ENCODE measurements at places on chromosomes 1 and 21.
A peak's percentile ranks its signal among the peaks of the same experiment; 100 is the strongest.

DNA sequence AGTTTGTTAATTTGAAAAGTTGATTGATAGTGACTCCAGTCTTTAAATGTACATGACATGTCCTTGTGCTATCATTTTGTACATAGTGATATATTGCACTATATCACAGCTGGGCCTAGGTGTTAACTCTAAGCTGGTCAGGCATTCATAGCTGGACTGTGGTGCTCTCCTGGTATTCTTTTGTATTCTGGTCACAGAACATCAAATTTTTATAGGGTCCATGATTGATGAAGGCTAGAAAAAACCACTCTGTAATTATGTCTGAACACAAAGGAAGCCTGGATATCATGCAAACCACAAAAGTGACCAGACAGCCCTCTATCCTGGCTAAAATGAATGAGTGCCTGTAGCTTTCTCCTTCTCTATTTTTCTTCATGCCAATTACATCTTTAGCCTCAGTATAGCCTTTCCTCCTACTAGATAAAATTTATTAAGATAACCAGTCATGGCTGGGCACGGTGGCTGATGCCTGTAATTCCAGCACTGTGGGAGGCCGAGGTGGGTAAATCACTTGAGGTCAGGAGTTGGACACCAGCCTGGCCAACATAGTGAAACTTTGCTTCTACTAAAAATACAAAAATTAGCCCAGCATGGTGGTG is 134.9 kb upstream of the B3GALT2 start:
- no peak for DNase-seq

GRCh38 chr1:113390871-113391648 is 745 bp downstream of the MAGI3 start:
- DNase-seq = peak; percentile 52

DNA sequence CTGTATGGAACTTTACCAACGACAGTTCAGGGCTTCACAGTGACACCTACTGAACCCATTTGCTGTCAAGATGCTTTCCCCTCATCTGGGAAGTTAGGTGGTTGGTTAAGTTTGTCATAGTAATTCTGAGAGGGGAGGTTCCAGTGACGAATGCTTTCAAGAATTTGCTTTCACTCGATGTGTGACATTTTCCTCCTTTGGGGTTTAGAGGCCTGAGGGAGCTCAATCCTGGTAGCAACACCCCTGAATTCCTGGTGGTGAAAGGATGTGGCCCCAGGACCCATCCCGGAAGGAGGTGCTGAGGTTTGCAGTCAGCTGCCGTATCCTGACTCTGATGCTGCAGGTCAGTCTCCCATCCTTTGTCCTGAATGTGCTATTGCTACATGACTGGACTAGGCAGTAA is 2.8 kb downstream of the PIGV start:
- DNase-seq = peak; percentile 31

DNA sequence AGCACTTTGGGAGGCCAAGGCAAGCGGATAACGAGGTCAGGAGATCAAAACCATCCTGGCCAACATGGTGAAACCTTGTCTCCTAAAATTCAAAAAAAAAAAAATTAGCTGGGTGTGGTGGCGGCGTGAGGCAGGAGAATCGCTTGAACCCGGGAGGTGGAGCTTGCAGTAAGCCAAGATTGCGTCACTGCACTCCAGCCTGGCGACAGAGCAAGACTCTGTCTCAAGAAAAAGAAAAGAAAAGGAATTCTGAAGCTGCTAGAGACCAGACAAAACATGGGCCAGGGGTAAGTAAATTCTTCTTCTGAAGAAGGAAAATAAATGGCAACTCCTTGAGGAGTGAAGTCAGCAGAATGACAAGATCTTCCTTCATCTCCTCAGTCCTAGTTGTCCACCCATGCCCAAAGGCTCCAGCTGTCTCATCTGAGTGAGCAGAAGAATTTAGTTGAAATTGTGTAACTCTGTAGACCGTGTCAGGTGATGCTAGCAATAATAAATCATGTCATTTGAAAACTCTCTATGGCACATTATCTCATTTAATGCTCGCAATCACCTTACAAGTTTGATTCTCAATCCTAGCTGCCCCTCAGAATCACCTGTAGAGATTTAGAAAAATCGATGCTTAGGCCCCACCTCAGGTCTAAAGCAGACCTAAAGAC is 14.3 kb downstream of the PDZK1 start:
- no peak for DNase-seq

- DNase-seq = peak; percentile 60
Measured at GRCh38 chr1:1058921-1059493, 15.1 kb downstream of the RNF223 start.

DNA sequence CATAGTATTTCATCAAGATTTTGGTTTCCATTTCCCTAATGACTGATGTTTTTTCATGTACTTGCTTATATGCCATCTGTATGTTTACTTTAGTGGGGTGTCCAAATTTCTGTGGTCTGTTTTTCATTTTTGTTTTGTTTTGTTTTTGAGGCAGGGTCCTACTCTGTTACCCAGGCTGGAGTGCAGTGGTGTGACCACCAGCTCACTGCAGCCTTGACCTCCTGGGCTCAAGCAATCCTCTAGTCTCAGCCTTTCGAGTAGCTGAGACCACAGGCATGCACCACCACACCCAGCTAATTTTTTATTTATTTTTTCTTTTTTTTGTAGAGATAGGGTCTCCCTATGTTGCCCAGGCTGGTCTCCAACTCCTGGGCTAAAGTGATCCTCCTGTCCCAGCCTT is 378.0 kb upstream of the VAMP3 start:
- no peak for DNase-seq

- no peak for DNase-seq
Measured at GRCh38 chr1:5333291-5333690, 658.9 kb downstream of the NPHP4 start.

- DNase-seq = no peak
Measured at GRCh38 chr1:175757381-175758015, 14.1 kb upstream of the TNR start.

DNA sequence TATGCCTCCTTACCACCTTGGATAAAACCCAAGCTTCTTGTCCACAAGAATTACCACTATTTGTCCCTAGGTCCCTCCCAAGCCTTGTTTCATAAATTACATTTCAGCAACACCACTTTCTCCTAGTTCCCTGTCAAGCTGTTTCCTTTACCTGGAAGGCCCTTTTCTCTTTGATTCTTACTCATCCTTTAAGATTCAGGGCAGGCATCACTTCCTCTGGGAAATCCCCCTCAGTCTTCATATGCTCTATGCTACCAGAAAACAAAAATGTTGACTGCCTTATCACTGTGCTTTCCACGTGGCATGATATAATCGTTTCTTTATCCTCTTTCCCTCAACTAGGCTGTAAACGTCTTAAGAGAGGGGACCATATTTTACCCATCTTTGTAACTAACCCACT is 102.7 kb downstream of the LYST start:
- no peak for DNase-seq

DNA sequence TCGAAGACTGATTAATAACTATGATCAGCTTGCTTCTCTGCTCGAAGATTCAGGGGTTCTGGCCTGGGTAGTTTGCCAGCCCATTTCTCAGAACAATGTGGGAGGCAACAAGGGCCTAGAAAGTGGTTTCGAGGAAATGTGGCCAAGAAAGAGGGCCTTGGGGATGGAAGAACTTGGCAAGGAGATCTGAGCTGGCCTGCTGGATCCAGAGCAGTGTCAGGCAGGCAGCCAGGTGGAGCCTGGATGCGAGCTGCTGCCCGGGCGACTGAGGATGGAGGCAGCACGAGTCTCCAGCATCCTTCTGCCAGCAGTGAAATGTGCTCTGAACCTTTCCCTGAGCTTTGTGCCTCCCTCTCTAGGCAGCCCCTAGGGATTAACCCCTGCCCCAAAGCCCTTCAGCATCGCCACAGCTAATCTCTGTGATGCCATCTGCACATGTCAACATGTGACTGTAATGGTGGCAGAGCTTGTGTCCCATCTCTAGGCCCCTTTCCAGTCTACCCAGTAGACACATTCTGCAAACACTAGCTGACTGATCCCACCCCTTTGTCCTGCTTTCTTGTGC is 61.0 kb upstream of the NEK2 start:
- DNase-seq = no peak

DNA sequence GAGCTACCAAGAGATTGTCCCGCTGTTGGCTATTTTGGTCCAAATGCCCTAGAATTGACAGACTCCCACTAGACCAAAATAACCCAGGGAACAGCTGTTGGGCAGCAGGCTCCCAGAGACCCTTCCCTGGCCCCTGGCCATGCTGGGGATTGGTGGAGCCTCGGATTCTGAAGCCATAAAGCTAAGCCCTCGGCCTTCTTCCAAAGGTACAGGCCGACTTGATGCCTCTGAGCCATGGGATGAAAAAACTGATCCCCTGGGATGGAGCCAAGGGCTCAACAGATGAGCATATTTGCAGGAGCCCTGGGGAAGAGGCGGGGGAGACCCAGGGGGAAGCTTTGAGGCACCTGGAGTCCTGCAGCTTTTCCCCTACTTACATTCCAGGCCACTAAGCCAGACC is 1.0 kb upstream of the LRRC38 start:
- no peak for DNase-seq

DNA sequence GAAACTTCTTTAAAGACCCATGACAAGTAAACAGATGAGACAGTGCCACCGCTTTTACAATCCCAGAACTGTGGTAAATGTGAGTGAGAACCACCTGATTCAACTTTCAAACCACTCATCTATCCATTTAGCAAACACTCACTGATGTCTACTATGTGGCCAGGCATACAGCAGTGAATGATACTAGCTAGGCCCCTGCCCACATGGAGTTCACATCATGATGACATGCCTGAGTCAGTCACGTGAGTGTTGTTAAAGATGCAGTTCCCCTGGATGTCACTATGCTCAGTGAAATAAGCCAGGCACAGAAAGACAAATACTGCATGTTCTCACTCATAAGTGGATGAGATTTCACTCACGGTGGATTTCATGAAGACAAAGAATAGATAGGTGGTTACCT is 28.4 kb downstream of the STX6 start:
- DNase-seq = no peak

DNA sequence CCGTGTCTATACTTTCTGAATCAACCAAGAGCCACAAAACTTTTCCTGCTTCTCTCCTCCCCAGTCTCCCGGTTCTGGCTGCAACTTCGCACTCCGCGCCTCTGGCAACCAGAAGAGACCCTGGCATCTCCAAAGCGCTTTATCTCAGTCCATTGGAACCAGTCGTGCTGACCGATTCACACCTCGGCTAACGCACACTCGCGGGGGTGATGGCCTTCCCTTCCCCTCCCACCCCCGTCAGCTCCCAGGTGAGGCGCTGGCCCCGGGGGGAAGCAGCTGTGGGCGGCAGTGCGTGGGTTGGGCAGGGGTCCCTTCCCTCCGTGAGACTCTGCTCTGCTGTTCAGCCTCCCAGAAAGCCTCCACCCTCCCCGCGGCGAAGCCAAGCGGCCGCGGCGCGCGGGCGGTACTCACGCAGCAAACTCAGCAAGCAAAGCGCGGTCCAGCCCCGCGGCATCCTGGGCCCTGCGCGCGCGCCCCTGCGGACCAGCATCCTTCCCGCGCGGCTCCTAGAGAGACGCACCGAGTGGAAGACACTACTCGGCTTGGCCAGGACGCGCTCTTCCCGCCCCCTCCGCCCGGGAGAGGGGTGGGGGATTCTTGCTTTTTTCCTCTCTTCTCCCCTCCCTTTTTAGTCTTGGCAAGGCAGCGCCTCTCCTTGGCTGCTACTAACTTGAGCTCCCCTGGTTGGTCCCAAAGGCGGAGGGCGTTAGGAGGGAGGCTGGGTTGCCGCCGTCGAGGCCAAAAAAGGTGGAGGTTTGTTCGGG is at the start of gene CD34:
TSS of gene CD34 (minus strand) at position 535 of the 764 bp plus-strand sequence. CDS start at position 490, 45 bp downstream.
- peak; percentile 16 for DNase-seq

GRCh38 chr21:46207006-46207919 is 21.3 kb downstream of the LSS start:
- no peak for DNase-seq

DNA sequence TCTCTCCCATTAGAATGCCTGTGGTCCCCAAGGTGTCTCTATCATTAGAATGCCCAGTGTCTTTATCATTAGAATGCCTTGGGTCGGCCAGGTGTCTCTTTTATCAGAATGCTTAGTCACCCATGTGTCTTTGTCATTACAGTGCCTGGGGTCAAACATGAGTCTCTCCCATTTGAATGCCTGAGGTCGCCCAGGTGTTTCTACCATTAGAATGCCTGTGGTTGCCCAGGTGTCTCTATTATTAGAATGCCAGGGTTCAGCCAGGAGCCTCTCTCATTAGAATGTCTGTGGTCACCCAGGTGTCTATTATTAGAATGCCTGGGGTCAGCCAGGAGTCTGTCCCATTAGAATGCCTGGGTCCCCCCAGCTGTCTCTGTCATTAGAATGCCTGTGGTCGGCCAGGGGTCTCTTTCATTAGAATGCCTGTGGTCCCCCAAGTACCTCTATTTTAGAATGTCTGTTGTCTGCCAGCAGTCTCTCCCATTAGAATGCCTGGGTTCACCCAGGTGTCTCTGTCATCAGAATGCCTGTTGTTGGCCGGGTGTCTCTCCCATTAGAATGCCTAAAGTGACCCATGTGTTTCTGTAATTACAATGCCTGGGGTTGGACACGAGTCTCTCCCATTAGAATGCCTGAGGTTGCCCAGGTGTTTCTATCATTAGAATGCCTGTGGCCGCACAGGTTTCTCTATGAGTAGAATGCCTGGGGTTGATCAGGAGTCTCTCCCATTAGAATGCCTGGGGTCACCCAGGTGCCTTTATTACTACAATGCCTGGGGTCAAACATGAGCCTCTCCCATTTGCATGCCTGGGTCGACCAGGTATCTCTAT is 57.1 kb downstream of the RNF187 start:
- DNase-seq = no peak

DNA sequence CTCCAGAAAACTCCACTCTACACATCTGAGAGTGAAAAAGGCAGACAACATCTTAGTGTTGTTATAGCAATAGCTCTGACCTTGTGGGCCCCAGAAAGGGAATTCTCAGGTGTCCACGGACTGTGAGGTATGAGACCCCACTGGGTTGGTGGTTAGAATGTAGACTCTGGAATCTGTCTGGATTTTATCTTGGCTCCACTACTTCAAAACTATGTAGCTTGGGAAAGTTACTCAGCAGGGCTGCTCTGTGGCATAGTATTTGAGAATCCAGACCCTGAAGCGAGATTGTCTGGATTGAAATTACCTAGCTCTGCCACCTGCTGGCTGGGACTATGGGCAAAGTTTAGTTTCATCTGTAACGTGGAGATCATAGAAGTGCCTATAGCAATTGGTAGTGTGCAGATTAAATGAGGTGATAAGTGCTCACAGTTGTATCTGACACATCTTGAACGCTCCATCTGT is 25.8 kb downstream of the PRDM2 start:
- peak; percentile 71 for DNase-seq

- no peak for DNase-seq
Measured at GRCh38 chr1:101920577-101920976, 76.1 kb downstream of the OLFM3 start.

DNA sequence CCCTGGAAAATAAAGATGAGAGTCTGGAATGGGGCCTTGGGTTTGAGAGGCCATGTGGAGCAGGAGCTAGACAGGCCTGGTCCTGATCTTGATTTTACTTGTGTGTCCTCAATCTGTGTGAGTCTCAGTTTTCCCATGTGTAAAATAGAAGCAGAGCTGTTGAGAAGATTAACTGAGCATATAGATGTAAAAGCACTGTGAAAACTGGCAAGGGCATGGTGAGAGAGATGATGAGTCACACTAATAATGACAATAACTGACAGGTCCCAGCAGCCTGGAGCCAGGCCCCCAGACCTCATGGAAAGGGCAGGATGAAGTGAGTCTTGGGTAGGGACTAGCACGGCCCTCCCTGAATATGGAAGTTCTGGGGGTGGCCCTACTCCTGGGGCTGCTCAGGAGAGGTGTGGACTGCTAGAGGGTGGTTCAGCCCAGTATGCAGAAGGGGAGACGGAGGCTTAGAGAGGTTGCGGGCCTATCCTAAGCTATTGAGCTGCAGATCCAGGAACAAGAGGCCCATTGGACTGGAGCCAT is 2.8 kb upstream of the AHDC1 start:
- DNase-seq = no peak

GRCh38 chr1:10507111-10507879 is 32.5 kb downstream of the PEX14 start:
- DNase-seq = peak; percentile 69

All from activated CD4-positive, alpha-beta T cell treated with anti-CD3 and anti-CD28 coated beads, Interleukin-2, amount 10 ng/mL, durations not matched to agents 7 days and 5 days (primary cell).